ENCODE measurements at places on chromosomes 6 and 20.

DNA sequence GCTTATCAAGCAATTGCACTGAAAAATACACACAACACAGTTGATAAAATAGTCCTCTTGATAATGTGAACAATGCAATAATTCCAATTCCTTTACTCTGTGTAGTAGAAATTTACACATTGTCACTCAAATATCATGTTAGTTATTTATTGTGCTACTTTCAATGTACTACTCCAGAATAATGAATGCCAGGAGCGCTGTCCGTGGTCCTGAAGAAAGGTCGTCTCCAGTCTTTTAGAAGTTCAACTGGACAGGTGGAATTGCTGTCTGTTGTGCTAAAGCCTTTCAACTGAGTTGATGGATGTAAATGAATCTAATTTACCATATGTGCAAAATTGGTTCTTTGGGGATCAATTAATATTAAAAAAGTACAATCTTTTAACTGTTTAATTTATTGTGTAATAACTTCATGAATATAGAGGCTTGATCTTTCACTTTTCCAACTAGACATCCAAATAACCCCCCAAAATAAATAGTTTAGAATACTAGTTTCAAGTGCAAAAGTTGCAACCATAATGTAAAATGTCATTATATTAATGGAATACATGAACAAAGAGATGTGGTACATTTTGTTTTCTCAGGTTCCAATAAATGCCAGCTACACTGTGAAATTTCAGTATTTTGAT lies 3.2 kb downstream of the GRIK2 start:
- DNase-seq = no peak

- no peak for DNase-seq
Observed at GRCh38 chr6:150298676-150299075, 70.1 kb upstream of the IYD start.

GRCh38 chr6:101700655-101701054 lies 307.1 kb downstream of the GRIK2 start:
- DNase-seq = no peak

- DNase-seq = no peak
Observed at GRCh38 chr20:51498765-51499540, 43.6 kb downstream of the NFATC2 start.

- peak; percentile 25 for DNase-seq
Observed at GRCh38 chr6:156980515-156980914, 203.3 kb downstream of the ARID1B start.

DNA sequence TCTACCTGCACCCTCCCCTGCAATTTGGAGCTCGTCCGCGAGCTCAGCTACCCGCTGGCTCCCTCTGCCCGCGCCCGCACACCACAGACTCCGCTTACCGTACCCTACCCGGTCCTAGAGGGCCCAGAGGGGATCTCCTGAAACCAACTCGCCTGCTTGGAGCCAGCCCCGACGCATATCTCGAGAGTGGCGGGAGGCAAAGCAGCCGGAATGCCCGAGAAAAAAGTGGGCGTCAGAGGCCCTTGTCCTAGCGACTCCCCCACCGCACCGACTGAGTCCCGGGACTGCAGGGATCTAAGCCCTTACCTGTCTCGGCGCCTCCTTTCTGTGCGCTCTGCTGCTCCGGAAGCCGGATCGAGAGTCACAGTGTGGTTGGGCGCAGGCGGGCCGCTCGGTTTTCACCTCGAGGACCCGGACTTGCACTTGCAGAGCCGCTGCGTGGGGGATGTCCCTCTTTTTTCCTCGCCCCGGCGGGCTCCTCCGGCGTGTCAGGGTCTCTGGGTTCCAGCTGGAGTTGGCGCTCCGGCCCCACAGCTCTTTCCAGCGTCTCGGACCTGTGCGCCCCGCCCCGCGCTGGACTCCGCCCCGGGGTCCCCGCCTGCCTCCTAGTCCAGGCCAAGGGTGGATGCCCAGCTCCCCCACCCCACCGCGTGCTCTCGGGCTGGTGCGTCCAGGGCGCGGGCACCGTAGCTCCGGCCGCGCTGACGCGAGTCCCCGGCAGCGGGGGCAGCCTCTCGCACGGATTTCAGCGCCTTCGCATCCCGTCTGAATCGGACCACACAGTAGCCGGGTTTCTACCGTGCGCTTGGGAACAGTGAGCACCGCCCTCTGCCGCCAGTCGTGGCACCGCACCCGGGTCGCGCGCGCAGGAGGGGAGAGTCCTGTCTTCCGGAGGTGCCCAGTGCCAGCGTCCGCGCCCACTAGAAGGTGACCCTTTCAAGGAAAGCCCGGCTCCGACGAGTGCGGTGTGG lies at the start of gene PROKR2:
PROKR2 (minus strand) TSS at position 767 of the 971 bp plus-strand sequence. CDS start 2,585 bp downstream, outside the sequence.
- no peak for DNase-seq

DNA sequence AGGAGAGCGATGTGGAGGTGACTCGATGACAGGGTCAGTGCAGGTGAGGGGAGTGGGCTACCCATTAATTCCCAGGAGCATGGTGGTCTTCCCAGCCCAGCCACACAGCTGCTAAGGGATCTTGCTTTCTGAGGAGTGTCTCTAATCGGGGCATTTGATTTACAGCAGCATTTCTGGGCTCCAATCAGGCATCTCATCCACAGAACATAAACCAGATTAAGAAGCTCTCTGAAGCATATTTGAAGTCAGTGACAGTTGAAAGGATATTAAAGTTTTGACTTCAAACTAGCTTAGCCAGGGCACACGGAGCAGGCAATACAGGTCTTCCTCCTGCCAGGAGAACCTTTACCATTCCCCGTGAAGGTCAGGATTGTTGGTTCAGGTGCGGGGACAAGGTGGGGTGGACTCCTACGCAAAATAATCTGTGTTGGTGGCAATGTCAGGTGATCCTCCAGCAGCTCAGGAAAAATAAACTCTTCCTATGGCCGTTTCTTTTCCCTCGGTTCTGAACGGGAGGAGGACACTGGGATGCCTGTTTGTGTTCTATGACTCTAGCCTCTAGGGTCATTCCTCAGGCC lies 39.9 kb upstream of the ZNF831 start:
- no peak for DNase-seq

GRCh38 chr20:42740226-42740870 lies 449.4 kb downstream of the PTPRT start:
- DNase-seq = no peak

DNA sequence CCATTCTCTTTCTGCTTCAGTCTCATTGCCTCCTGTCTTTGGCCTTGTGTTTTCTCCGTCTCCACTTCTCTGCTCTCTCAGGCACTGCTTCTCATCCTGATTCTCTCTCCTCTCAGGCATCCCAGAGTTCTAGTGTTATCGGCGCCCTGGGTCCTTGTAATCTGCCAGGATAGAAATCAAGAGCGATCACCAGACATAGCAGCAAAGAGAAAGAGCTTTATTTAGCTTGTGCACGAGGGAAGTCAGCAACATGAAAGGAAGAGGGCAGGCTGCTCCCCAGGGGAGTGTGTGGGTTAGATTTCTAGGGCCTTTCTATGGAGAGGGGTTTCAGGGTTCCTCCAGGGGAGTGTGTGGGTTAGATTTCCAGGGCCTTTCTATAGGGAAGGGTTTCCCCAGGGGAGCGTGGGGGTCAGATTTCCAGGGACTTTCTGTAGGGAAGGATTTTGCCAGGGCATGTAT lies 32.5 kb downstream of the SUN5 start:
- DNase-seq = peak; percentile 29

DNA sequence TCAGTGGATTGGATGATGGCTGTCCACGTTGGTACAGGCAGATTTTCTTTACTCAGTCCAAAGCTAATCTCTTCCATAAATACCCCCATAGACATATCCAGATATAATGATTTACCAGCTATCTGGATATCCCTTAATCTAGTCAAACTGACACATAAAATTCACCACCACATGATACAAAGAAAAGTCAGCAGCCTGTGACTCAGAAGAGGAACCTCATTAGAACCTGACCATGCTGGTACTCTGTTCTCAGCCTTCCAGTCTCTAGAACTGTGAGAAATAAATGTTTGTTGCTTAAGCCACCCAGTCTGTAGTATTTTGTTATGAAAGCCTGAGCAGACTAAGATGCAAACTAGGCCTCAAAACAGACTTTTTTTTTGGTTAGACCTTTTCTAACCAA lies 431.3 kb upstream of the RNF217 start:
- no peak for DNase-seq

GRCh38 chr6:118935978-118936703 lies 1.2 kb upstream of the MCM9 start:
- DNase-seq = no peak

DNA sequence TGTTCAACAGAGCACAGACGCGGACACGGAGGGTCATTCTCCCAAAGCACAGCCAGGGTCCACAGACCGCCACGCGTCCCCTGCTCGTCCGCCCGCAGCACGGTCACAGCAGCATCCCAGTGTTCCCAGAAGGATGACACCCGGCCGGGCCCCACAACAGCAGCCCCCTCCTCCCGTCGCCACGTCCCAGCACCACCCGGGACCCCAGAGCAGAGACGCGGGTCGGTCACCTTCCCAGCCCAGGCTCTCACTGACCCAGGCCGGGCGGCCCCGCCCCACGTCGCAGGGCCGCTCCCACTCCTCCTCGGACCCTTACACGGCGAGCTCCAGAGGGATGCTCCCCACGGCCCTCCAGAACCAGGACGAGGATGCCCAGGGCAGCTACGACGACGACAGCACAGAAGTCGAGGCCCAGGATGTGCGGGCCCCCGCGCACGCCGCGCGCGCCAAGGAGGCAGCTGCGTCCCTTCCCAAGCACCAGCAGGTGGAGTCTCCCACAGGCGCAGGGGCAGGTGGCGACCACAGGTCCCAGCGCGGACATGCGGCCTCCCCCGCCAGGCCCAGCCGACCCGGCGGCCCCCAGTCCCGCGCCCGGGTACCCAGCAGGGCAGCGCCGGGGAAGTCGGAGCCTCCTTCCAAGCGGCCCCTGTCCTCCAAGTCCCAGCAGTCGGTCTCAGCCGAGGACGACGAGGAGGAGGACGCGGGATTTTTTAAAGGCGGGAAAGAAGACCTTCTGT lies 64.3 kb downstream of the FNDC1 start:
- DNase-seq = no peak

DNA sequence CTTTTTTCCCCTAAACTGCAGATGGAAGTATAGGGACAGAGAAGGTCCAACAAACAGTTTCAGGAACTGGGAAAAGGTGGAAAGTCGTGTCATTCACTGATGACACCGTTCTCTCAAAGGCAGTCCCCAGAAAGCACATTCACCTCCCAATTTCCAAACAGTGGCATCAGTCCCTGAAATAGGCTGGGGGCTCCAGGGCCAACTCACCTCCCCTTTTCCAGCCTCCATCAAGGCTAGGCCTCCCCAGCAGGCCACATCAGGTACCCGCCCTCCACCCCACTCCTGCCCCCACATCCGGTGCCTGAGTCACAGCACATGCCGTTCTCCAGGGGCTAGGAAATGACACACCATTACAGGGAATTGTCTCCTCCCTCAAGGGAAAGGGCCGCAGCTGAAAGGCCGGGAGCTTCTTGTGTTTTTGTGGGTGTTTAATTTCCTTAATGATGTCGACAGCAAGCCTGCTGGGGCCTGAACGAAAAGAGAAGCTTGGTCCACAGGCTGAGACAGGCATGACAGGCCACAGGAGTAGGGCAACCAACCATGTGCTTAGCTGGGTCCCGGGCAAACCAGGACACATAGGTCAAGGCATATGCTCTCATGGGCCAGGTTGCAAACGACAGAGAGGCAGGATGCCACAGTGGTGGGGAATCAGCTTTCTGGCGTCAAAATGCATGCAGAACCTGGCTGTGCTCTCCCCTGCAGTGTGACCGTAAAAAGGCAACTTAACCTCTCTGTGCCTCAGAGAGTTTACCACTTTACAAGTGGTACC lies 39.2 kb downstream of the ZMYND8 start:
- peak; percentile 84 for DNase-seq

DNA sequence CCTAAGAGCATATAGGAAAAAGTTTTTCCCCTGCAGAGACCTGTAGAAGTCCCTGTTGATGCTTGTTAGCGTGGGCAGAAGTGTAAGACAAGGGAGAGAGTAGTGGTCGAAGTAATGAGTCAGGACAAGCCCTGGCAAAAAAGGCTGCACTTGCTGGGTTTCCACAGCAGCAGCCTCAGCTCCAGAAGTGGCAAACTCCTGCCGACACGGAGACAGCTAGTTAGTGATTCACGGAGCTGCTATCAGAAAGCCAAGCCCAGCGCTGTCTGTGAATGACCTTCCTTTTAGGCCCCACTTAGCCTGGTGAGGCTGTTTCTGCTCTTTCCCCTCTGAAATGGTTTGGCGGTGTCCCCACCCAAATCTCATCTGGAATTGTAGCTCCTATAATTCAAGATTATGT lies 109.1 kb downstream of the FAM50B start:
- DNase-seq = no peak

GRCh38 chr20:35636095-35636494 lies 20.5 kb downstream of the SPAG4 start:
- DNase-seq = no peak

- DNase-seq = no peak
Observed at GRCh38 chr6:11140056-11140455, 28.5 kb upstream of the ERVFRD-1 start.

DNA sequence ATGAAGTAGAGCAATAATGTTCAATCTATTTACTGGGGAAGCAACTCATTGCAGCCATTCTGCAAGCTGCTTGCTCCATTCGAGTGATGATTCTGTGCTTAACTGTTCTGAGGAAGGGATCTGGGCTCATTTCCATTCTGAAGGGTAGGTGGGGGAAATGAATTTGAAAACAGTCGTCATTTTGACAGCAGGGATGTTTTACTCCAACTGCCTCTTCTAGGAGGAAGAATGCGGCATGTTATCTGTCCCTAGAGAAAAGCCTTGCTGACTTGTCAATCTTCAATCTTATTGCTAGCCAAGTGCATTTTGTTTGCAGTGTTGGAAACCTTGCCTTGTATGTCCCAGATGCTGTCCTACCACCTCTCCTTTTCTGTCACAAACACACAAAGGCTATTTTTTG lies 105.9 kb downstream of the PRDM13 start:
- no peak for DNase-seq

DNA sequence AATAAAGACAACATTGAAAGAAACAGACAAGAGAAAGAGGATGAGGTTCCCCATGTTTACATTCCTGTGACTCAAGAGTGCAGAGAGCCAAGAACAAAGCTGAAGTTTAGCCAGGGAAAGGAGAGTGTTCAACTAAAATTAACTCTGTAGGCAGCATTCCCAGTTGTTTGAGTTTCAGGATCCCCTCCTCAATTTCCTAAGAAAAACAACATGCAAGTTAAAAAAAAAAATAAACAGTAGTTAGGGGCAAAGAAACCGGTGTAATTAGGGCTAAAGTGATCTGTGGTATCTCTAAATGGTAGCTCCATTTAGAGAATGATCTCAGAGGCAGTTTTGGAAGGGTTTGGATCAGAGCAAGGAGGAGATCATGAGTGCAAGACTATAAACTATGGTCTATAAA lies 30.9 kb upstream of the RAB23 start:
- no peak for DNase-seq

DNA sequence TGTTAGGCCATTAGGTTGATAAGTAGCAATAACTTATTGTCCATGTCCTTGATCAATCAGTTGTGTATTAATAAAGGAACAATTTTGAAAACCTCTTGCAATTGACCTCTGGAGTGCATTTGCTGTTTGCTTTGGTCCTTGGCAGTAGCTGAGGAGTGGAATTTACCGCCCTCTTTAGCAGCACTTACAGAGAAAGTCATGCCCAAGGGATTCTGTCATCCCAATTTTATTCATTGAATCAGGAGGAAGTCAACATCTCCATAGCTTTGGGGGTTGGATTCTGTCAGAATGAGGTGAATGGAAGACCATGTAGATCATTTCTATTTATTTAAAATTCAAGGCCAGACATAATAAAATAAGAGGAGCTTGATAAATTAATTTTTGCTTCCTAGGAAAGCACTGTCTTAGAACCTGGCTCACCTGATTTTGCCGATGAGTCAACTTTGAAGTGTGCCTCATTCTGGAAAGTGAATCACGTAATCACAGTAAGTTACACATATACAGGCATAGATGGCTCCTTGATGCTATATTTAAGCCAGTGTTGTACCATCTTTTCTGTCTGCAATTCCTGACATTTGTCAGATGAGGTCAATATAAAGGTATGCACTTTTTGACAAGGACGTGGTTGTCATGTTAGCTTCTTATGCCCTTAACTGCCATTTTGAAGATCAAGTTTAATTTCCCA lies 128.7 kb upstream of the MLIP start:
- no peak for DNase-seq

Measured in foreskin melanocyte (primary cell).